ENCODE measurements at places on chromosomes 4 and X.
A peak's percentile ranks its signal among the peaks of the same experiment; 100 is the strongest.

GRCh38 chrX:45748369-45748774, 547.7 kb upstream of the DIPK2B start:
- DNase-seq: no peak

DNA sequence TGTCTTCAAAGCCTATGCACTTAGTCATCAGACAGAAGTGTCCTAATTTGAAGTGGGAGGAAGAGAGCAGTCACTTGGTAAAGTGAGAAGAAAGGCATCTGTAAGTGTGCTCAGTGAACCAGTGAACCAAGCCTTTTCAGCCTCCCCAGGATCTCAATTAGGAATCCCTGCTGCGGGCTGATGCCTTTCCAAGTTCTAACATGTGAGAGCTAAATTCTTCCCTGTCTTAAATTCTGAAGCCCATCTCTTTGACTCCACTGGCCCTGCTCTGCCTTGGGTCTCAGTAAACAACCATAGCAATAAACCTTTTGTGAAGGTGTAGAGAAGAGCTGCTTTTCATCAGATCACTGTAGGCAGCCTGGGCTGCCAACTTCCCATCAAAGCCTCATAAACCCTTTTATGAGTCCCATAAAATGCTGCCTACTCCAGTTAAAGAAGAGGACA, 701.2 kb upstream of the LCORL start:
- DNase-seq: no peak

- no peak for DNase-seq
These were observed 151.1 kb upstream of the FTHL17 start for GRCh38 chrX:31222946-31223345.

GRCh38 chrX:69232945-69233344, 67.7 kb upstream of the PJA1 start:
- peak; percentile 26 for DNase-seq

- no peak for DNase-seq
These were observed 108.1 kb downstream of the RAPGEF2 start for GRCh38 chr4:159210975-159211374.

DNA sequence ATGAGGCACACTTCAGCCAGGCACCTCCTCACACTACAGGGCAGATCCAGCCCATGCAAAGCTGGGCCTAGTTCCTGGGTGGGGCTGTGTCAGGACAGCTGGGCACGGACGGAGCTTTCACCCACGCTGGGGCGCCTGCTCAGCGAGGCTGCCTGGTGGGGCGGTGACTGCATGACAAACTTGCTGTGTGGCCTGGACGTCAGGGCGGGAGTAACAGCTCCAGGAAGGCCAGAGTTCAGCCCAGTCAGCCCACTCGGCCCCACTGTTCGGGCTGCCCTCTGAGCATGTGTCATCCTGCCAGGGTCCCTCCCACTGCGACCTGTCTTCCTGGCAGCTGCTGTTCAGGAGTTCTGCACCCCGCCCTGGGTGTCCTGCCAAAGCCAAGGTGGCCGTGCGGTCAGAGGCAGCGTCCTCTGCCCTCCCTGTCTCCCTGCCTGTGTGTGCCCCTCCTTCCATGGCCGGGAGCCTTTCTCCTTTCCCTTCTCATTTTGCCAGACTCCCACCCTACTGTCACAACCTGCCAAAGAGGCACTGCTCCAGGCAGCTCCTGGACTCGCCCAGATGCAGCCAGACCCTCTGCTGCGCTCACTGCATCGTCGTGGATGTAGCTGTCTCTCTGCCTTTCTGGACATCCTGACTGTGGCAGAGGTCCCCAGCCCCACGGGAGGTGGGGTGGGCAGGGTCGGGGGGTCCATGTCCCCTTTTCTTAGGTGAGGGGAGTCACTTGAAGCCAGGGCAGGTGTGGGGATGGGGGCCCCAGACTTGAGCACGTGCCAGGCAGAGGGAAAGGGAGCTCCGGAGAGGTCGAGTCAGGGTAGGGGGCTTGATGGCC, 33.0 kb upstream of the KIAA0232 start:
- DNase-seq: no peak

GRCh38 chr4:53916431-53916889, 147.9 kb downstream of the CHIC2 start:
- DNase-seq: peak; percentile 77

DNA sequence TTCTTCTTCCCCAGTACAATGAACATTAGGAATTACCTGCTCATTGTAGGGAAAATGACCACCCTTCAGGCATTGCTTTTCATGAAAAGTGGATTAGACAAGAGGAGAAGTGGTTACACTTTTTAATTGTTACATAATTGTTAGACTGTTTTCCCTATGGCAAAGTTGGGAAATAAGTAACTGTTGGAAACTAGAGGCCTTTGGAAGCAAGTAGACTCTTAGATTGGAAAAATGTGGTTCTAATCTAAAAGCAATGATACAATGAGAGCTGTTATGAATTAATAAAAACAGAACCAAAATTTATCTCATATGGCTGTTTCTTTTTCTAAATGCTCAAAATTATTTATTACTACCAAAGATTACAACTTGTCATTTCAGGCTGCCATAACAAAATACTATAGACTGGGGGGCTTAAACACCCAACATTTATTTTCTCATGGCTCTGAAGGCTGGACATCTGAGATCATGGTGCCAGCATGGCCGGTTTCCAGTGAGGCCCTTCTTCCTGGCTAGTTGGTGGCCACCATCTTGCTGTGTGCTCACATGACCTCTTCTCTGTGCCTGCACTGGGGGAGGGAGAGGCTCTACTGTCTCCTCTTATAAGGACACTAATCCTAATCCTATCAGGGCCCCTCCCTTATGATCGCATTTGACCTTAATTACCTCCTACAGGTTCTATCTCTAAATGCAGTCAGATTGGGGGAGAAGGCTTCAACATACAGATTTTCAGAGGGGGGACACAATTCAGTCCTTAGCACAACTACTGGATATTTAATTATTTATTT, 12.5 kb downstream of the CC2D2A start:
- no peak for DNase-seq

DNA sequence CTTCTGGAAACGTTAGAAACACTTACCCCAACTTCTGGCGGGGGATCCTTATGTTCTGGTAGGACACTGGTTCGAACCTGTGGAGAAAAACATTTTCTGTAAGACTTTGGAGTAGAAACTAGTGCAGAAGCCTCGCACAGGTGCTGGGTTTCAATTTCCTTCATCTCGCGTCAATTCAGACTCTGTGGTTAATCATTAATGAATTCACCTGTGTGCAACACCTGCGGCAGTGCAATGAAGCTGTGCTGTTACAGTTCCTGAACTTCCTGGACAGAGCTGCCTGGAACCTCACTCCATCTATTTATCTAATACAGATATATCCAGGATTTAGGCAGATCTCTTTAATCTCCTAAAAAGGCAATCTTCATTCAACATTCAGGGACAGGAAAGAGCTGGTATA, 531.4 kb downstream of the INPP4B start:
- DNase-seq: no peak

GRCh38 chrX:22060415-22061280, 28.5 kb downstream of the PHEX start:
- peak; percentile 12 for DNase-seq

DNA sequence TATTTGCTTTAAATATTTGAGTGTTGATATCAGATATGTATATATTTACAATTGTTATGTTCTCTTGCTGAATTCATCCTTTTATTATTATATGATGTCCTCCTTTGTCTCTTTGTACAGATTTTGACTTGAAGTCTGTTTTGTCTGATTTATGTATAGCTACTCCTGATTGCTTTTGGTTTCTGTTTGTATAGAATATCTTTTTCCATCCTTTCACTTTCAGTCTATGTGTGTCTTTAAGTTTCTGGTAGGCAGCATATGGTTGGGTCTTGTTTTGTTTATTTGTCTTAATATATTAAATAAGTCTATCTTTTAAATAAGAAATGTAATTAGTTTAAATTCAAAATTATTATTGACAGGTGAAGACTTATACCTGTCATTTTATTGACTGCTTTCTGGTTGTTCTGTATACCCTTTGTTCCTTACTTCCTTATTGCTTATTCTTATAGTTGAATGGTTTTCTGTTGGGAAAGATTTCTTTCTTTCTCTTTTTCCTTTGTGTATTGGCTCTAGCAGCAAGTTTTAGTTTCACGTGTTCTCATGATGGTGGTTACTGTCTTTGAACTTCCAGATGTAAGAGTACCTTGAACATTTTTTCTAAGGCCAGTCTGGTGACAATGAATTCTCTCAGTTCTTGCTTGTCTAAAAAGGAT, 31.1 kb downstream of the RAB28 start:
- no peak for DNase-seq

DNA sequence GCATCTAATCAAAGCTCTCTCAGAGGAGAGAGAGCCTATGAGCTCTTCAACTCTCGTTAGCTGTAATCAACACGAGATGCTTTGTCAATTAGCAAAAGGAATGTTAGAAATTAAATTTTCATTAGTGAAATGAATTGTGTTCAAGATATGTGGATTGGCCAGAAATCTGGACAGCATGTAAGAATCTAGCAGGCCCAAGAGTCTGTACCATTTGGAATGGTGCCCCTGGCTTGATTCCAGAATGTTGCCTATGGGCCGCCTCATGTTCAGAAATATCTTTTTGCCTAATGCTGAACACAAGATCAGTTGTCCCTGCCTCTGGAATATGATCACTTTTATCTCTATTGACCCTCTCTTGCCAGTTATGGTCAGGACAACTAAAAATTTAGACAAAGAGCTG, 88.2 kb downstream of the RBM46 start:
- DNase-seq: no peak

DNA sequence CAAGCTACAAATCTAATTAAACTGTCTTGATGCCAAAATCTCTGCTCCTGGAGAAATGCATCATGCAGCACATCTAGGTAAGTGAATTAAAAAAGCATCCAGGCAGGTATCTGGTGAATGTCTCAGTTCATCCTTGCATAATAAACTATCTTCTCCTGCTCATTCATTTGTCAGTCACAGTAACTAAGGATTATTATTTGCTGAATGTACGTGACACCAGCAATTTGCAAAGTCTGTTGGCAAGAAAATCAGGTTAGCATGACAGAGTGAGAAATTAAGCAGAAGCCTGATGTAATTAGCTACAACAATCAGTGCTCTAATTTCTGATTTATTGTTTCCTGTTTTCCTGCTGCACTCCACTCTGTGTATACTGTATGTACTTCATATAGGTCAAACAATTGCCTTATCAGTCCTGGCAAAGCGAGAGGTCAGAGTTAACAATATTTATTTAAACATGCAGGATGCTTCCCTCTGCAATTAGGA, 213.6 kb downstream of the FBXO8 start:
- no peak for DNase-seq

DNA sequence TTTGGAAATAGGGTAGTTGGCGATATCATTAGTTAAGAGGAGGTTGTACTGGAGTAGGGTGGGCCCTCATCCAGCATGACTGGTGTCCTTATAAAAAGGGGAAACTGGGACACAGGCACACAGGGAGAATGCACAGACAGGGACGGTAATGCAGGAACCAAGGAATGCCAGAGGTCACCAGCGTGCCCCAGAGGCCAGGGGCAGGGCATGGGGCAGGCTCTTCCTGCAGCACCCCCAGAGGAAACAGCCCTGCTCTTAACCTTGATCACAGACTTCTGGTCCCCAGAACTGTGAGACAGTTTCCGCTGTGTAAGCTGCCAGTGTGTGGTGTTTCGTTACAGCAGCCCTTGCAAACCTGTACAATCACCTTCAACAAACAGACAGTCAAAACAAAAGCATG, 15.9 kb upstream of the STOX2 start:
- DNase-seq: no peak

DNA sequence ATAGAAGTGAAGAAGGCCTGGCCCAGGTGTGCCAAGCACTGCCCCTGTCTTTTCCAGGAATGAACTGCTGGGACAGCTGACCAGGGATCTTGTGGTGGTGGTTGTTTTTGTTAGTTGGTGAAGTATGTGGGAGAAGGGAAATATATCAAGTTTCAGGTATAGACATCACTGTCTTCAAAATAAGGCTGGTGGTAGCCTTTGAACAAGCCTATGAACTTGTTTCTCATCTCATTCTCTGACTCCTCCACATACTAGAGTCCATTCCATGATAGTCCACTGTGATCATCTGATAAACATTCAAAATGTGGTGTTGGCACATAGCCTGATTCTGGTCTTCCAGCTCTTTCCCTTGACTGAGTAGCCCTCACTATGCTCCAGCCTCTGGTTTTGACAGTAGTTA, 303.7 kb downstream of the CAMK2D start:
- no peak for DNase-seq

- no peak for DNase-seq
These were observed 16.1 kb upstream of the CRMP1 start for GRCh38 chr4:5908876-5909427.

GRCh38 chr4:87052615-87053014, 117.8 kb downstream of the AFF1 start:
- no peak for DNase-seq

- DNase-seq: no peak
These were observed 60.7 kb downstream of the FAM53A start for GRCh38 chr4:1623400-1623799.

DNA sequence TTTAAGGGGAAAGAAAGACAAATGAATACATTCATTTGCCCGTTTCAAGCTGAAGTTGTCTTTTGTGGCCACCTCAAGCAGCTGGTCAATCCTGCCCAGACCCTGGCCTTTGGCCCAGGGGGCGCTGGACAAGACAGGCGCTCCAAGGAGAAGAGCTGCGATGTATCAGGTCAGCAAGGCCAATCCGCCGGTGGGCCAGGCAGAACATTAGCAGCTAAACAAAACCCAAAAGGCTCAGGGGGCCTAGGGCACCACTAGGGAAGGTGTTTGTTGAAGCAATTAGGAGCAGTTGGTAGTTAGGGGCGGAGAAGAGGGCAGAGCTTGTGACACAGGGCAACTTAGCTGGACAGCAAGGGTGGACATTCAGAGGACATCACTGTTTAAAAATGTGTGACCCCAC, 60.8 kb upstream of the TMEM33 start:
- no peak for DNase-seq

DNA sequence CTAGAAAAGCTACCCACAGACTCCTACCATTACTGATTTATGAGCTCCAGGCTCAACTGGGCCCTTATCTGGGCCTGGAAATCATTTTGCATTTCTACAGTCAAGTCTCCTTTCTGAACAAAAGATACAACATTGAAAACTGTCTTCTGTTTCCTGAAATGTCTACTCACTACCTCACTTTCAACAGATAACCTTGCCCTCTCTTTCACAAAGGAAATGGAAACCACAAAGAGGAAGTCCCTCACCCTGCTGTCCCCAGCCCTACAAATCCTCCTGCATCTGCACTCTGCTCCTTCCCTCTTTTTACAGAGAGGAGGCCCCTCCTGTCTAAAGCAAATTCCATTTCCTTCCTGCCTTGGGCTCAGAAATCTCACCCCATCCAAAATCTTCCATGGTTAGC, 24.8 kb upstream of the CYBB start:
- no peak for DNase-seq

DNA sequence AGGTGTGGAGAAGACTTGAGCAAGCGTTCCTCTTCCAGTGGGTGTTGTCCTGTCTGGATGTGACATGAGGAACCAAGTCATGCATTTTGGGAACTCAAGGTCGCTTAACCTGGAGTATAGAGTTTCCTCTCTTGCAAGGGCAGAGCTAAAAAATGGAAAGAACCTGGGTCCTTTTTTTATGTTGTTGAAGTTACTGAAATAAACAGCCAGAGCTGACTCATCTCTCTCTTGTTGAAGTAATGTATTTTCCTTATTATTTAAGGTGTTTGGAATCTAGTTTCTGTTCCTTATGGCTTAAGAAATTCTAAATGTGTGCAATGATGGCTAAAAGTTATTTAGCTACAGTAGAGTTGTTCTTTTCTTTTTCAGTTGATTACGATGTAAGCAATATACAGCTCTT, 314.5 kb downstream of the CAMK2D start:
- DNase-seq: no peak
